ENCODE measurements at places on chromosomes 4 and X.

GRCh38 chr4:88398381-88398780 lies 19.7 kb downstream of the HERC6 start:
- no peak overlapping the region for H3K27ac ChIP-seq
- H3K27me3 ChIP-seq, result no peaks in the 10 kb centered on the region
- H3K36me3 ChIP-seq, result peaks cover 7% of the 10 kb centered on the region
- DNase-seq, result no peak
- H3K4me3 ChIP-seq, result no peak overlapping the region

- no peak overlapping the region for H3K27ac ChIP-seq
- H3K4me1 ChIP-seq, result no peaks in the 10 kb centered on the region
- no peaks in the 10 kb centered on the region for H3K27me3 ChIP-seq
- no peak overlapping the region for H3K4me3 ChIP-seq
- no peak for DNase-seq
- H3K36me3 ChIP-seq, result no peaks in the 10 kb centered on the region
Measured at GRCh38 chrX:101164766-101165590, 54.6 kb upstream of the DRP2 start.

DNA sequence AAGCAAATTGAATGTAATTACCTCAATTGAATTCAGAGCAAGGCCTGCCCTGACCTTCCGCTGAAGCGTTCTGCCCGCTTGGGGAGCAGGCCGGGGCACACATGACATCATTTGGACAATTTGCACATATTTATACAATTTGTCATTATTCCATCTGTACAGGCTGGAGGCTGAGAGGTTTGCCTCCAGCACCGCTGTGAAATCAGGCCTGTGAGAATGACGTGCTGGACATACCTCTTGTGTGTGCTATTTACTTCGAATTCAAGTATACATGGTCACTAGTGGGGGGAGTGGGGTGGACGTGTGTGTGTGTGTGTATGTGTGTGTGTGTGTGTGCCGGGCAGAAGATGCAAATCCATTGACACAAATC lies 285.6 kb downstream of the SHOX start:
- H3K4me1 ChIP-seq, result no peaks in the 10 kb centered on the region
- no peak overlapping the region for H3K27ac ChIP-seq
- H3K4me3 ChIP-seq, result no peak overlapping the region
- no peak for DNase-seq
- H3K36me3 ChIP-seq, result peaks cover 14% of the 10 kb centered on the region

- H3K36me3 ChIP-seq, result peaks cover 6% of the 10 kb centered on the region
- no peak for DNase-seq
- no peaks in the 10 kb centered on the region for H3K27me3 ChIP-seq
- no peak overlapping the region for H3K27ac ChIP-seq
- no peak overlapping the region for H3K4me3 ChIP-seq
- H3K4me1 ChIP-seq, result no peaks in the 10 kb centered on the region
Measured at GRCh38 chr4:143273160-143273917, 63.3 kb upstream of the GAB1 start.

DNA sequence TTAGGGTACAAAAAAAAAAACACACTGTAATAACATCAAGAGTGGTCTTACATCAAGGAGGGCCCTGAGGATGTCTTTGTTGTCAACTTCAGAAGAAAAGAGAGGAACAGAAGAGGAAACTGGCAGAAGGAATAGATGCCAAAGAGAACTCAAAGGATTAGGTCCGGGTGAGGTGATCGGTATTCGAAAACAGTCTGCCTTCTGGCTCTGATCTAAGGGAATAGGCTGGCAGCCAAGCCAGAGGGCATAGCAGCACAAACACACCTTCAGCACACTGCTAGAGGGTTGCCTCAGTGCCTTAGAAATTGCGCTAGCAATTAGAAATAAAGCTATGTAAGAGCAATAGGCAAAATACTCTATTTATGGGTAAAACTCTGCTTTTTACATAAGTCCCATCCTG lies 91.4 kb upstream of the TTC29 start:
- no peak overlapping the region for H3K4me3 ChIP-seq
- DNase-seq, result no peak
- H3K4me1 ChIP-seq, result no peaks in the 10 kb centered on the region
- no peak overlapping the region for H3K27ac ChIP-seq

GRCh38 chr4:54712206-54712605 lies 54.4 kb downstream of the KIT start:
- H3K27me3 ChIP-seq, result peaks cover 2% of the 10 kb centered on the region
- DNase-seq, result no peak
- H3K4me1 ChIP-seq, result peaks cover 3% of the 10 kb centered on the region
- H3K4me3 ChIP-seq, result no peak overlapping the region

- H3K27ac ChIP-seq, result no peak overlapping the region
- no peak for DNase-seq
- H3K4me1 ChIP-seq, result no peaks in the 10 kb centered on the region
- no peaks in the 10 kb centered on the region for H3K27me3 ChIP-seq
Measured at GRCh38 chr4:177356206-177356605, 46.5 kb downstream of the NEIL3 start.

DNA sequence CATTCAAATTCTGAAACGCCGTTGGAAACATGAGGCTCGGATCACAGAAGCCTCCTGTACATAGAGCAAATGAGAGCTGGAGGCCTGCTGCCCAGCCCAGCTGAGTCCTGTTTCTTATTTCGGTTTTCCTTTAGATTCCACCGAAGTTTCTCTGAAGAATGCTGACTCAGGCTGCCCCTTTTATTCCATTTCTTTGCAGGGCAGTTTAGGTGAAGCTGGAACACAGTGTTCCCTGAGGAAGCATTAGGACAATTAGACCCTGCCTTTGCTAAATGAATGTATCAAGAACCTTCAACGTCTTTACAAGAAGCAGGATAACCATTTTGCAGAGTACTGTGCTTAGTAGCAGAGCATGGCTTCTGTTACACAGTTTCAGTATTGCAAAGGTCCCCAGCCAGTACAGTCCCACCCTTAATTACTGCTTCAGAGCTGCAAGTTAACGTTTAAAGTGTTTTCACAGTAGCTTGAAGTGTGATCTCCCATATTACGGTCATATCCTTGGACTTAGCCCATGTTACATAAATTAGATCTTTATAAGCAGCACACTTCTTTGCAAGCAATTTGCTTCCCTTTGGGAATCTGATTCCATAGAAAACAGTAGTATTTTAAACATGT lies 117.0 kb downstream of the TBL1X start:
- no peak overlapping the region for H3K4me3 ChIP-seq
- H3K4me1 ChIP-seq, result peaks cover 8% of the 10 kb centered on the region
- H3K36me3 ChIP-seq, result no peaks in the 10 kb centered on the region
- DNase-seq, result no peak
- H3K27ac ChIP-seq, result no peak overlapping the region
- H3K27me3 ChIP-seq, result peaks cover 3% of the 10 kb centered on the region

GRCh38 chrX:30881797-30882196 lies 7.3 kb downstream of the TAB3 start:
- no peaks in the 10 kb centered on the region for H3K27me3 ChIP-seq
- DNase-seq, result no peak
- H3K36me3 ChIP-seq, result no peaks in the 10 kb centered on the region
- peaks cover 6% of the 10 kb centered on the region for H3K4me1 ChIP-seq
- H3K27ac ChIP-seq, result no peak overlapping the region

DNA sequence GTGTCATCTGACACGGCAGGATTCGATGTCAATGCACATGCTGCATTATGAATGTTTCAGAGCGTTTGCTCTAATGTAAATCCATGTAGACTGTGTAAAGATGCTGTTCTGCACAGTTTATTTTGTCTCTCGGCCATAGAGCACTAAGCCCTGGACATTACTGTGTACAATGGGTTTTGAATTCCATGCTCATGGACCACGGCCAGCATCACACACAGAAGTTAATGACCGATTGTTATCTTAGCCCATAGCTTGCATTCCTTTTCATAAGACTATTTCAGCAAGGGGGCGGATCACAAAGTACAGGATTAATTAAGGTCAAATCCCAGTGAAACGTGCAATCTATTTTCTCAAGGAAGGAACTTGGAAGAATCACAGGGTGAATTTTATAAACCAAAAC lies 286.1 kb upstream of the TENM3 start:
- H3K27ac ChIP-seq, result no peak overlapping the region
- H3K27me3 ChIP-seq, result no peaks in the 10 kb centered on the region
- no peak overlapping the region for H3K4me3 ChIP-seq
- DNase-seq, result no peak

- H3K27me3 ChIP-seq, result no peaks in the 10 kb centered on the region
- no peaks in the 10 kb centered on the region for H3K36me3 ChIP-seq
- H3K27ac ChIP-seq, result no peak overlapping the region
Measured at GRCh38 chr4:158778156-158778711, 9.4 kb downstream of the FNIP2 start.

All from endothelial cell (in vitro differentiated cells).